ENCODE measurements at places on chromosomes 16 and 17.

- no peak for DNase-seq
These were observed 2.5 kb downstream of the CAPNS2 start for GRCh38 chr16:55569025-55569424.

GRCh38 chr16:25419681-25420080 lies 162.0 kb upstream of the ZKSCAN2 start:
- DNase-seq: no peak

GRCh38 chr16:72291531-72291981 lies 119.6 kb upstream of the PMFBP1 start:
- no peak for DNase-seq

- DNase-seq: no peak
These were observed 729 bp downstream of the ADORA2B start for GRCh38 chr17:15945527-15946191.

DNA sequence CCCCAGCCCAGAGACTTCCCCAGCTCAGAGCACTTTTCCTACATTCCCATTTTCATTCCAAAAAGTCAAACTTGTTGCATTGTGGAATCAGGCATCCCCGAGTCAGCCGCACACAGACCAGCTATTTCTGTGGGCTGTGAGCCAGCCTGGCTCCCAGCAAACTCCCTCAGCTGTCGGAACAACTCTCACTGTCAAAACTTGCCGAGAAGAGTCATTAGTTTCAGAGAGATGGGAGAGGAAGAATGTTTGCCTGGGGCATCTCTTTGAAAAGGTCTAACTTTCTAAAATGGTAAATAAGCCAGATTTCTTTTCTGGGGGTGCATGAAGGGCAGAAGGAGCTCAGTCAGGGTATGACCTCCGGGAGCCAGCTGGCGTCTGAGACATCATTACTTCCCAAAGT lies 280.0 kb downstream of the TMEM114 start:
- DNase-seq: no peak

DNA sequence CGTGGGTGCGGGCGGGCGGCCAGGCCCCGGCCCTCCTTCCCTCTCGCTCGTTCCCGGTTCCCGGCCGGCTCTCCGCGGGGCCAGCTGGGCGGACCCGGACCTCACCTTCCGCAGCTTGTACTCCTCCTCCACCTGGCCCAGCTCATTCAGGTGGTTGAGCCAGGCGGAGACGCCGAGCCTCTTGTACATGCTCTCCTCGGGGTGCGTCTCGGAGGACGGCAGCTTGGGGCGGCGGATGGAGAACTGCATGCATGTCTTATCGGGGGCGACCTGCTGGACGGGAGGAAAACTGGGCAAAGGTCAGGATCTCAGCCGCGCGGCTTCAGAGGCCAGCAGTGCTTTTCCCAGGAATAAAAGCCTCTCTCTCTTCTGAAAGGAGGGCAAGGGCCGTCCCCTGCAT lies 85.4 kb downstream of the TBC1D16 start:
- DNase-seq: no peak

GRCh38 chr17:57752031-57752905 lies 7.2 kb upstream of the CCDC182 start:
- no peak for DNase-seq

- DNase-seq: no peak
These were observed 1432.0 kb upstream of the GOT2 start for GRCh38 chr16:60166111-60166510.

- no peak for DNase-seq
These were observed 5.9 kb upstream of the XYLT1 start for GRCh38 chr16:17476414-17477259.

- no peak for DNase-seq
These were observed 372.5 kb upstream of the CDH8 start for GRCh38 chr16:62408760-62409159.

DNA sequence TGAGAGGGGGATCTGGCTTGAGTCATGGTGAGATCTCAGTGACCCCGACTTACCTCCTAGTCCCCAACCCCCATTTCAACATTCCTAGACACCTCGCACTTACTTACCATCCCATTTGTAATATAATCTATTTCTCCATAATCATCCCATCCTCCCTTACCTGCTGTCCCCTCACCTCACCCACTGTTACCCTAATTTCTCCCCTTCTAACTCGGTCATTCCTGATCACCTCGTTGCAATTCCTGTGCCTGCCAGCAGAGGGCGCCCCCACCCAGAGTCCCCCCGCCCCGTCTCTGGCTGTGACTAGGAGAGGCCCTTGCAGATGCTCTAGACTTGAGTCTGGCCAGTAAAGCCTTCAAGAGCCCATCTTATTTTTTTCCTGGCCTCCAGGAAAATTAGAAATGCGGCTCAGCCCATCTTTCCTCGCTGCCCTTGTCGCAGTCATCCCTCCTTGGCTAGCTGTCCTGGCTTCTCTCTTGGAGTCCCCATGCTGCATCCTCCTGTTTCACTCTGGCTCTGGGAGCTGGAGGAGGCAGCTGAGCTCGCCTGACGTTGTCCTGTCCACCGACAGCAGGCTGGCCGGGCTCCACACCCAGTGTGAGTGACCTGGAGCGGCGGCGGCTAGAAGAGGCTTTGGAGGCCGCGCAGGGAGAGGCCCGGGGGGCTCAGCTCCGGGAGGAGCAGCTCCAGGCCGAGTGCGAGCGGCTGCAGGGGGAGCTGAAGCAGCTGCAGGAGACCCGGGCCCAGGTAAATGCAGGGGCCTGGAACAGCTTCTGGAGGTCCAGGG lies 5.0 kb downstream of the TBKBP1 start:
- DNase-seq: peak; percentile 91

DNA sequence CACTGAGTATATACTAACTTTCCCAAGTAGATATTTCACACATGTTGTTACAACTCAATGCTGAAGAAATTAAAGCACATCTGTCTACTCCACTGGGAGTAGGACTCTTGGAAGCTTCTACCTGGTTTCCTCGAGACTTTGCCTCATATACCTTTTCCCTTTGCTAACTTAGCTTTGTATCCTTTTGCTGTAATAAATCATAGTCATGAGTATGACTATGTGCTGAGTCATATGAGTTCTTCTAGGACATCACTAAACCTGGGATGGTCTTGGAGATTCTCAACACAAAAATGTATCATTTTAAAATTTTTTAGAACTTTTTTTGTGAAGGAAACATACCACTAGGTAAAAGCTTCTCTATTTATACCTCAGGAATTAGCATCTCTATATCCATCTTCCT lies 39.8 kb downstream of the ABCA5 start:
- no peak for DNase-seq

- DNase-seq: no peak
These were observed 7.0 kb downstream of the IL34 start for GRCh38 chr16:70653406-70653805.

- DNase-seq: peak; percentile 67
These were observed 1.4 kb downstream of the NOTUM start for GRCh38 chr17:81959362-81960129.

GRCh38 chr17:83135692-83136091 lies 56.3 kb downstream of the METRNL start:
- no peak for DNase-seq

DNA sequence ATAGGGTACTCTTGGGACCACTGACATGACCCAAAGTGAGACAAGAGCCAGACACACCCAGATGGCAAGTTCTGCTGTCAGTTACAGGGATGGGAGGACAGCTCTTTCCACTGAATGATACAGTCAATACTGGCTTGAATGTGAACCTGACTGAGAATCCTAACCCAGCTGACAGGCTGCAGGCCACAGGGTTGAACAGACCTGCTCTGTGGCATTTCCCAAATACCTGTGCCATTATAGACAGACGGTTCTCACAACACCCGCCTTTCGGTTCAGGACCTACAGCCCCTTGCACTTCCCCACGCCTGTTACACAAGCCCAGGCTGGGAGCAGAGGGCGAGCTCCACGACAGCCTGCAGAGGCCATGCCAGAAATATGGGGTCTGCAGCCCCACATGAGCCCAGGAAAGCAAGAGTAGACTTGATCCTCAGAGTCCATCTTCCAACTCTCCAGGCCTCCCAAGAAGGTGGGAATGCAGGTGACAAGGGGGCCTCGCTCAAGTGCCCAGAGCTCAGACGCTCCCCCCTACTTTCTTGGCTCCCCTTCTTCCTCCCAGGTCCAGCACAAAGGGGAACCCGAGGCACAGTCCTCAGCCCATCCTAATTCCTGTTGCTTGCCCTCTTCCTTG lies 314.3 kb downstream of the SOX9 start:
- no peak for DNase-seq

DNA sequence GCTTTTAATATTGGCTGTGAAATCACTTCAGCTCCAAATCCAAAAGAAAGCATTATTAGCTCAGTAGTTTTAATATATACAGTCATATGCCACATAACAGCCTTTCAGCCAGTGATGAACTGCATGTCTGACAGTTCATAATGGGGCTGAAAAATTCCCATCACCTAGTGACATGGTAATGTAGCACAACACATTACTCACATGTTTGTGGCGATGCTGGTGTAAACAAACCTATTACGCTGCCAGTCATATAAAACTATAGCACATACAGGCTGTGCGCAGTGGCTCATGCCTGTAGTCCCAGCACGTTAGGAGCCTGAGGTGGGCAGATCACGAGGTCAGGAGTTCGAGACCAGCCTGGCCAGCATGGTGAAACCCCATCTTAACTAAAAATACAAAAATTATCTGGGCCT lies 92.2 kb downstream of the TUBD1 start:
- DNase-seq: no peak

DNA sequence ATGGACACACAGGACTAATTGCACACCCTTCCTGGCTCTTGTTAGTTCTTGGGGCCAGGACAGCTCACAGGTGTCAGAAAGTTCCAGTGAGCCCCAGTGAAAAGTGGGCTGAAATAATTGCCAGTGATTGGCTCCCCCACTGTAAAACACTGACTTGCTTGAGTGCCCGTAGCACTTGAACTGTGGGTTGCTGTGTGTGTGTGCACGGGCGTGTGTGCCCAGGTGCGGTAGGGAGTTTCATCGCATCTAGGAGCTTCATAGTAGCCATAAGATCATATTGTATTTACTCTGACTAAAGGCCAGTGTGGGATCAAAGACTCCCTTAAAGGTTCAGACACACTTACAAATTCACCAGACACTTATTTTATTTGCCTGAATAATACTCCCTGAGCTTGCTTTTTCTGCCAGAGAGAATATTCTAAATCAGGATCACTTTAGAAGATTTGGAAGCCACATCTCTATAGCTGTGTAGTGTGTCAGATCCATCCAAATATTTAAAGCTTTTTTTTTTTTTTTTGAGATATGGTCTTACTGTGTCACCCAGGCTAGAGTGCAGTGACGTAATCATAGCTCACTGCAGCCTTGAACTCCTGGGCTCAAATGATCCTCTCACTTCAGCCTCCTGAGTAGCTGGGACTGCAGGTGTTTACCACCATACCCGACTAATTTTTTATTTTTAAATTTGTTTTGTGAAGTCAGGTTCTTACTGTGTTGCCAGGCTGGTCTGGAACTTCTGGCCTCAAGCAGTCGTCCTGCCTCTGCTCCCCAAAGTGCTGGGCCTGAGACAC lies 11.4 kb downstream of the UNK start:
- no peak for DNase-seq

DNA sequence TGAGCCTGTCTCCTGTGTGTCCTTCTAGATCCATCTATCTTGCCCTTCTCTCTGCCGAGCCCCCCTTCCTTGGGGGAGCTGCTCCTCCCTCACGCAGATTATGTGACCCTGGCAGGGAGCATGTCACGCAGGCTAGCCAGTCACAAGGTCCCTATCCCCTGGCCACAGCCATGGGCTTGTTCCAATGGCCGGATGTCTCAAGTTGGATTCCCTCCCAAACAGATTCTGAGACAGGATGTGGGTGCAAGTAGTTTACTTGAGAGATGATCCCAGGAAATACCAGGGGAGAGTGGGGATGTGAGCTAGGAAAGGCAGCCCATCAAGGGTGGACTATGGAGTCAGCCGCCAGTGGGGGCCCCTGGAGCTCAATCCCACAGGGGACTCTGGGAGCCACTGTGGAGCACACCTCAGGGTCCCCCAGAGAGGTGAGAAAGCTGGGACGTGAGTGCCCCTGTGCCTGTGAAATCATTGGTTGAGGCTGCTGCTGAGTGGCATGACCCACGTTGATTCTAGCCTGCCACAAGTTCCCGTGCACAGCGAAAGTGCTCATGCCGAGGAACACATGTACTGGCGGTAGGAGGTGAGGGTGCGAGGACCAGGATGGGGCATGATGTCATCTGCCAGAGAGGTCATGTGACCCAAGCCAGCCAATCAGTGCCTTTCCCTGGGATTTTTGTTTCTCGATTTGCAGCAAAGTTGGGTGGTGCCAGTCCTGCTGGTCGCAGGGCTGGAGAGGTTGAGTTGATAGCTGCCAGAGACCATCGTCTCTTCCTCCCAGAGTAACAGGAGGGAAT lies 6.4 kb upstream of the CRISPLD2 start:
- DNase-seq: no peak

DNA sequence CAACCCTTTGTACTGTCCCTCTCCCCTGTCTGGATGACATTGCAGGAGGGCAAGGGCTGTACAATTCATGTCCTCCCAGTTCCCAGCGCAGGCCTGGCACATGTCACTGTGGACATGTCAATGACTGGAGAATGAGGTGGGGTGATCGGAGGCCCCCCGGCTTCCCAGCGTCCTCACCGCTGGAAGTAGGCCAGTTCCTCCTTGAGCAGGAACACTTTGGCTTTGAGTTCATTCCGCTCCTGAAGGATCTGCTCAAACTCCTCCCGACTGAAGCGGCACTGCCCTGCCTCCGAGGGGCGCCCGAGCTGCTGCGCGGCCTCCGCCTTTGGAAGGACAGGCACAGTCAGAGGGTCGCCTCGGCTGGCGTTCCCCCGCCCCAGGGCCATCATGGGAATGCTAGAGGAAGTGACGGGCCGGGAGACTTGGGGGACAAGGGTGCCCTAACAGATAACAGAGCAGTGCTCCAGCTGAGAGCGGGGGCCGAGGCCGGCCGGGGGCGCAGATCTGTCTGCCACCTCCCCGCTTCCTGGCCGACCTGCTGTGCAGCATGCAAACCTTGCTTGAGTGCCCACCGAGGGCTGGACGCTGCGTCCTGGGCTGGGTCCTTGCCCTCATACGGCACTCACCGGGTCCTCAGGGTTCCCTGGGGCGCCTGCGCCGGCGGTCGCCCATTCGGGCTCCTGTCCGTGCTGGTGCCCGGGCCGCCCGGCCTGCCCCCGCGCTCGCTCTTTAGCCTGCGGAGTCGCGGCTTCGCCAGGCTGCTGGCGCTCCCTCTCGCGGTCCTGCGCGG lies 1.3 kb downstream of the RILP start:
- no peak for DNase-seq

DNA sequence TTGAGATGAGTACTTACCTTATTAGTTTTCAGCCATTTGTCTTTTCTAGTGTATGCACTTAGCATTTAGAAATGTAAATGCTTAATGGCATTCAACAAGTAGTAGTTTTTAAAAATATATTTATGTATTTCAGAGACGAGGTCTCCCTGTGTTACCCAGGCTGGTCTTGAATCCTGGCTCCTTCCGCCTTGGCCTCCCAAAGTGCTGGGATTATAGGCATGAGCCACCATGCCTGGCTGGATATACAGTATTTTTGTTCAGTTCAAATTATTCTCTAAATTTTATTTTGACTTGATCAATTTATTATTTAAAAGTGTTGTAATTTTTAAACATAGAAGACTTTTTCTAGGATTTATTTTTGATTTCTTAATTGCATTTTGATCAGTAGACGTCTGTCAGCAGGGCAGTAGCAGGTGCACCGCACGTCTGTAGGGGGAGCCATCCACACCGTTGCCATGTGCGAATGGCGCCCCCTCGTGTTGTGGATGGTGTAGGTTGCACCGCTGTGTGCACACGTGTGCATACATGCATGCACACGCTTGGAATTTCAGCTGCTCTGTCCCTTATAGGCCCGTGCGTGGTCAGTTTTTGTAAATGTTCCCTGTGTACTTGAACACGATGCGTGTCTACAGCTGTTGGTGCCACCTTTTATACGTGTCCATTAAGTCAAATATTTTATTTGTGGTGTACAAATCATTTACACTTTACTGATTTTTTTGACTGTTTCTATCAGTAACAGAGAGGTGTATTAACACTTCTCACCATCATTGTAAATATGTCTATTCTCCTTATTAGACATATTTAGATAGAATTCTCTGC lies 30.6 kb downstream of the RPTOR start:
- DNase-seq: peak; percentile 95

Data from stimulated activated CD4-positive, alpha-beta T cell treated with anti-CD3 and anti-CD28 coated beads, Interleukin-4, amount 100 ng/mL, for 48 hours (primary cell).